ENCODE measurements at places on chromosomes 16 and 17. TPM values are rescaled to one million over a fixed set of nuclear protein-coding genes. Genes with fewer than 3 reads are reported as not detected.

- peak; percentile 67 for DNase-seq
Measured at GRCh38 chr16:85234310-85235204, 122.3 kb upstream of the CIBAR2 start.

DNA sequence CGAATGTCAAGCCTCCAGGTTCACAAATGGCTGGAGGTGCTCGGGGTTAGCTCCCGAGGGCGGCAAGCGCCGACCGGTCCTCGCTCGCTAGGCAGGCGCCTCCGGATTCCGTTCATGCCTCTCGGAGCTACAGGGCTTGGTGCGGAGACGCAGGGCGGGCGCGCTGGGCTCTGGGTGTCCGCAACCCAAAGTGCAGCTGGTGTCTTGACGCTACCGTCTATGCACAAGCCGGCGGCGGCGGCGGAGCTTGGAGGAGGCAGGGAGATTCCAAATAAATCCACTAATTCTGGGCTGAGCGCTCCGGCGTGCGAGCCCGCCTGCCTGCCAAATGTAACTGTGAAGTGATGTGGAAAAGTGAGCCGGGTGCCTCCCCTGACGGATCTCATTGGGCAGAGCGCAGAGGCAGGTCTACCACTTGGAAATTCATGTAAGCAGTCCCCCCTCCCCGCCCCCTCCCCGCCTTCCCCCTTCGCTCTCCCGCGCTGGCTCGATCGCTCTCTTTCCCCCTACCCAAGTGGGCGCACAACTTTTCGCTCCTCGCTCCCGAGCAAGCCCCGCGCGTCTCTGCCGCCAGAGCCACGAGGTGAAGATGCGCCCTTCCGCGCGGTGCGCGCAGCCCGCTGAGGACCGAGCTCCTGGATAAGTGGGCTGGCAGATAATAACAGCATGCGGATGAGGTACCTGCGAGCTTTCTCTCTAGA is at the start of gene CDH8:
CDH8 (minus strand) TSS at position 338 of the 701 bp plus-strand sequence. CDS start 15,035 bp downstream, outside the sequence.
- no peak for DNase-seq

GRCh38 chr17:7098802-7099459 is 15.7 kb downstream of the ASGR2 start:
- DNase-seq = no peak

- DNase-seq = no peak
Measured at GRCh38 chr16:7713244-7713643, 380.6 kb downstream of the RBFOX1 start.

GRCh38 chr17:12386225-12386624 is 279.5 kb upstream of the MYOCD start:
- no peak for DNase-seq

Gene DHRS7C
- total RNA-seq = 3.1 TPM

DNA sequence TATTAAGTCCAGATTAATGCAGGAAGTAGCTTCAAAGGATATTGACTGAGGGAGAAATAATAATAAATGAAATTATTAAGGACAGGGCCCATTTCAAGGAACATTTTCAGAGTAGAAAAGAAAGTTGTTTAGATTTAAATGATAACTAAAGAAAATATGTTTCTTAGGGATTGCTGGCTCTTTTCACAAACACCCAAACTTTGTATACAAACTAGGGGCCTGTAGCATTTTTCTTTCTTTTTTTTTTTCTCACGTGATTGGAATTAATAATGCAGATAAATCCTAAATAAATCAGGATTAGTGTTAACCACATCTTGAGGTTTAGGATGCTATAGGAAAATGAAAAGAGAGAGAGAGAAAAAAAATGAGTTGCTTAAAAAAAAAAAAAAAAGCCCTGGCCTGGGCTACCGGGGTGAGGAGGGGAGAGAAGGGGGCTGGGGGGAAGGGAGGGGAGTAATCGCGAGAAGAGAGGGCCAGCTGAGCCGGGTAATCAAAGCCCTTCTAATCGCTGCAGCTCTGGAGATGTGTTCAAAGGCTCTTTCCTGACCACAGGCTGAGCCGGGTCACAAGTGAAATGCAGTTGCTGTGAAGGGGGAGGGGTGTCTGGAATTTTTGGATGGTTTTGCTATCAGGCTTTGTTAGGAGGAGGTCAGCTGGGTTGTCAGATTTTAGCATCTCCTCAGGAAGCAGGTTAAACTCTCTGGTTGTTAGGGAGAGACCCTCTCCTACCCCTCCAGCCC is 104.6 kb upstream of the ZFHX3 start:
- no peak for DNase-seq

Gene PLXDC1
- total RNA-seq = 12.2 TPM

Gene CACNA1H
- 2.5 TPM for total RNA-seq

DNA sequence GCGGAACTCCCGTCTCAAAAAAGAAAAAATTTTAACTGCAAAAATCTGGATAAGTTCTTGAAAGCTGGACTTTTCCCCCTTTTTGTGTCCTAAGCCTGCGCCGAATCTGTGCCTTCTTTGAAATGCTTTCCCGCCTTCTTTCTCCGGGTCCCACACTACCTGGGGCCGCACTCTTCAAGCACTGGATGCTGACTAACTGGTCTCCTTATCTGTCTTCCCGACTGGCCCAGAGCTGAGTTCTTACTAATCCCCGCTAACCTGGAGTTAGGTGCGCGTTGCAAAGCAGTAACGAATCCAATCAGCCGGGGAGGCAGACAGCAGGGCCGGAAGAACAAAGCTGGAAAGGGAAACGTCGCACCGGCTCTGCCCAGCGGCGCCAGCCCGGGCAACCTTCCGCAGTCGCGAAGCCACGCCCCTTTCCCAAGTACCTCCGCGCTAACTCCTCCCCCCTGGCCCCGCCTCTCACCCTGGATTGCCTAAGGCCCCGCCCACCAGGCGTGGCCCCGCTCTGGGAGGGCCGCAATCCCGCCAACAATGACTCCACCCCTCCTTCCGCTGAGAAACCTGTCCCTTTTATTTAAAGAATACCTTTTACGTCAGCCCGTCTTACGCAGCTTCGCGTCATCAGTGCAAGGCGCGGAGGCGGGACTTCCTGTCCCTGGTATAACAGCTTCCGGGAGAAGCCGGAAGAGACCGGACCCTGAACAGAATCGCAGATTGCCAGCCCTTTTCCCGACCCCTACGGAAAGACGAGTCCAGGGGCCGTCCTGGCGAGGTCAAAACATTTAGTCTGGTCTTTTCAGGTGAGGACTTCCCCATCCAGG is at the start of gene TMUB2:
TMUB2 (plus strand) TSS at position 666 of the 824 bp plus-strand sequence. CDS start 737 bp downstream, outside the sequence.
- DNase-seq = peak; percentile 98

DNA sequence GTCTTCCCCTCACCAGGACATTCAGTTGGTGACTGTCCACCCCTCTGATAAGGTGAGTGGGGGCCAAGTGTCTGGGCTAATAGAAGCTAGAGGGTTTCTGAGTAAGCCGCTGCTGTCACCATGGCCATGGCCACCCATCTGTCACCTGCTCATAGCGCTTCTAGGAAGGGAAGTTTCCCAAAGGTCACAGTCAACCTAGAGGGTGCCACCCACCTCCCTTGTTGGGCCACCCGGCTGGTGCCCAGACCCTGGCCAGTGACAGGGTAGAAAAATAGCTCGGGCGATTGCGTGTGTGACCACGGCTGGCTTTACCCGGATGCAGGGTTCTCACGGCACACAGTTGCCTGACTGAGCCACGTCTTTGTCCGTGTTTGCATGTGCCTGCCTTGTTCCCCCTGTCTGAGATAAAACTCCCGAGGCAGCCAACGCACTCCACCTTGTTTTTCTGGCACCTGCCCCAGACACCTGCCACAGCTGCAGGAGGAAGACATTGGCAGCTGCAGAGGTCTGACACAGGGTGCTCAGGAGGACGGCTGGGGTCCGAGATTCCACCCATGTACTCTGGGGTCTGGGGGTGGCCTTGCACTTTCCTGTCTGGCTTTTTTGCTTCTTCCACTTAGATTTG is 809 bp downstream of the PIRT start:
- no peak for DNase-seq

Gene PRAC1
- not detected for total RNA-seq

GRCh38 chr16:77558786-77559185 is 124.0 kb upstream of the ADAMTS18 start:
- no peak for DNase-seq

DNA sequence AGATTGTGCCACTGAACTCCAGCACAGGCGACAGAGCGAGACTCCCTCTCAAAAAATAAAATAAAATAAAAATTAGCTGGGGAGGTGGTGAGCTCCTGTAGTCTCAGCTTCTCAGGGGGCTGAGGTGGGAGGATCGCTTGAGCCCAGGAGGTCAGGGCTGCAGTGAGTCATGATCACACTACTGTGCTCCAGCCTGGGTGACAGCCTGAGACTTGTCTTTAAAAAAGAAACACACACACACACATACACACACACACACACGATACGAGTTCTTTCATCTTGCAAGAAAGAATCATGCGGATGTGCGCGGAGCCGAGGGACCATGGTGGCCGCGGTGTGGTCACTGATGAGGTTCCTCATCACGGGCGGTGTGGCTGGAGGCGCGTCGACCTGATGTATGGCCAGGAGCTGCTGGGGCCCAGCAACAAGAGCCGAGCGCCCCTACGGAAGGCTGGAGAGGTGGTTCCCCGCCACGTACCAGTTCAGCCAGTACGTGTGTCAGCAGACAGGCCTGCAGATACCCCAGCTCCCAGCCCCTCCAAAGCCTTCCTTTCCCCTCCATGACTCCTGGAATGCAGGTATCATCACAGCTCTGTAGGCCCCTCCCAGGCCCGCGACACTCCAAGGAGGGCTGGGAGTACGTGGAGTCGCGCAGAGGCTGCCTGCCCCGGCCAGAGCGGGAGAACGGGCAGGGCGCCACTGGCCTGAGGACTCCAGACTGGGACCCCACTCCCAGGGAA is 20.7 kb downstream of the NXN start:
- no peak for DNase-seq

GRCh38 chr17:19372011-19372370 is 6.3 kb upstream of the MAPK7 start:
- no peak for DNase-seq

GRCh38 chr17:83084621-83085056 is 5.2 kb downstream of the METRNL start:
- no peak for DNase-seq

DNA sequence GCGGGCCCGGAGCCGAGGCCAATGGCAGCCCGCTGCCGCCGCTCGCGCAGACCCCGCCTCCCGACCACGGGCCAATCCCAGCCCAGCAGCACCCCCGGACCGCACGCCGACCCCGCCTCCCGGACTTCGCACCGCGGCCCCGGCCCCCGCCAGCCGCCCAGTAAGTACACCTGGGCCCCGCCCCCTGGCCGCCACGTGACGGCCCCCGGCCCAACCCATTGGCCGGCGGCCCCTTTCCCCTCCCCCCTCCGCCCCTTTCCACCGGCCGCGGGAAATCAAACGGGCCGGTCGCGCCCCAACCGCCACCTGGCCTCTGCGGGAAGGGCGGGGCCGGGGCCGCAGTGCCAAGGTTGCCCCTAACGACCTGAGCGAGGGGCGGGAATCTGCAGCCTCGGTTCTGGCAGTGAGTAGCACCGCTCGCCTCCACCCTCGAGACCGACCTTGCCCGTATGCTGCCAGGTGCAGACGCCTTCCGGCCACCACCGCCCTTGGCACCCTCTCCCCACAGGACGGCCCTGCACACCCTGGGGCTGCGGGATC is at the start of gene YBX2:
YBX2 (minus strand) TSS at position 26 of the 540 bp plus-strand sequence. CDS start 139 bp downstream, outside the sequence.
- peak; percentile 64 for DNase-seq

Gene KRTAP4-9
- total RNA-seq = not detected

DNA sequence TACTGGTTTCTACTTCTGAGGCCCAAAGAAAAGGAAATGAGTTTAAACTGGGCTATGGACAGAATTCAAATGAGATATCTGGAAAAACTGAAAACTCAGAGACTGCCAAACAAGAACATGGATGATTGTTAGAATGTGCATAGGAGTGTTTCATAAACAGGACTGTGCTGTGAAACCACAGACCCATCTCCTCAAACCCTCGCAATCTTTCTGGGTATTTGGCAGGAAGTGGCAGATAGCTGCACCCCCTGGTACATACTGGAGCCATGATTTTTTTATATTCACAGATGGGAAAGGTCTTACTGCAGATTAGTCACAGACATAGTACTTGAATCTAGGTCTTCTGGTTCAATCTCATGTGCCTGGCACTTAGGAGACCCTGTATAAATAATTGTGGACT is 145.0 kb downstream of the CCDC182 start:
- DNase-seq = no peak

- DNase-seq = no peak
Measured at GRCh38 chr17:82403662-82404660, 14.2 kb upstream of the HEXD start.

DNA sequence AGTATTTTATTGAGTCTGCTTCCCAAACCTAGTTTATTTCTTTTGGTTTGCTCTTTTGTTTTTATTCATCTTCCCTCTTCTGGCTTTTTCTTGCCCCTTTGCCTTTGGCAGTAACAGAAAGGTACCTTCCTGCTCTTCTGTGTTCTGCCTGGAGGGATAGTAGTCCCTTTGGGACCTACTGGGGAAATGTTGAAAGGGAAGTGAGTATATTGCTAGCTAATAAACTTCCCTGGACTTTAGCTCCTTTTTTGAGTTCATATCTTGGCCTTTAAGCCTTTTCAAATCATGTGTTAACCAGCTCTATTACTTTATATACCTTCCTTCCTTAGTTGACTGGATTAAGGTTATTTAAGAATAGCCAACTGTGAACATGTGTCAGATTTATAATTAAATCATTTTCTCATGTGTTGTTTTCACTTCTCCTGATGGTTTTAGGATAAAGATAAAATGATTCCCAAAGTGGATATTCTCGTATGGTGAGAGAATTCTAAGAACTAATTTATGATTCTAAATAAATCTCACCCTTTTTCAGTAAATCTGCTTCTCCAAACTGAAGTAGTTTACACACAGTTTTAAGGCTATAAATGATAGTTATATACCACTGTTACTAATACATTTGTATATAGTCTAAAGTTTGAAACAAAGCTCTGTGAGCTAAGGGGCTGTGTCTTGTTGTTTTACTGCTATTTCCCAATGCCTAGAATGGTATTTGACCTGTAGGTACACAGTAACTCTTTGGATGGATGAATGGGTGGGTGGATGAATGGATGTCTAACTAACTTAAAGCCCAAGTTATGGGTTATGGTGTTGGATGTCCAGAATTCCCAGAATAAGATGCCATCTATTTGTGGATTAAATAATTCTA is 45.7 kb downstream of the OMG start:
- no peak for DNase-seq

DNA sequence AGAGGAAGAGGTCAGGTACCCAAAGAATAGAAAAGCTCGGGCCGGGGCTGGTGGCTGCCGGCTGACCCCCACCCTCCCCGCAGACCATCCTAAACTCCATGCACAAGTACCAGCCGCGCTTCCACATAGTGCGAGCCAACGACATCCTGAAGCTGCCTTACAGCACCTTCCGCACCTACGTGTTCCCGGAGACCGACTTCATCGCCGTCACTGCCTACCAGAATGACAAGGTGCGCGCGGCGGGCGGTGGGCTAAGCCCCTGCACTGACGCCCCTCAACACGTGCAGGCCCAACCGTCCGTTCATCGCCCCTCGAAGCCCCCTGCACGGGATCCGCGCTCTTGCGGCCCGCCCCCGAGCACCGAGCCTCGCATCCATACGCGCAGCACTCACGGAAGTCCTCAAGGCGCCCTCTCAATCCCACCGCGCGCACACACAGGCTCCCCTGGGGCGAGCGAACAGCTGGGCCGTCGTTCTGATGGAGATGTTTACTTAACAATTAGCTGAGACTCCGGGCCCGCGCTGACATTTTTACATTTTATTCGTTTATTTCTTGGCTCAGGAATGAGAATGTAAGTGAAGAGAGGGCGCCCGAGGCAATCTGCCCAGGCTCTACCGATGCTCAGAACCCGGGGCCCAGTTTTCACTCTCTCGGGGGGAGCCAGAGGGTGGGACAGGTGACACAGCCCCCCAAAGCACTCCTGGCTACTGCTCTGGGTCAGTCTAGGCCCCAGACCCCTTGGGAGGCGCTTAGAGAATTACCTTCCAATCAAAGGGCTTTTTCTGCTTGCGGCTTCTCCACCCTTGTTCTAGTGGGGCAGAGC is 3.5 kb downstream of the TBX2 start:
- no peak for DNase-seq

GRCh38 chr16:77462894-77463293 is 28.1 kb upstream of the ADAMTS18 start:
- no peak for DNase-seq

Gene TBC1D3H
- not detected for total RNA-seq
